ENCODE measurements at places on chromosomes 1 and 21.

- DNase-seq: no peak
Measured at GRCh38 chr1:214566158-214567104, 15.0 kb upstream of the PTPN14 start.

- no peak for DNase-seq
Measured at GRCh38 chr1:38848071-38848470, 11.5 kb downstream of the RRAGC start.

DNA sequence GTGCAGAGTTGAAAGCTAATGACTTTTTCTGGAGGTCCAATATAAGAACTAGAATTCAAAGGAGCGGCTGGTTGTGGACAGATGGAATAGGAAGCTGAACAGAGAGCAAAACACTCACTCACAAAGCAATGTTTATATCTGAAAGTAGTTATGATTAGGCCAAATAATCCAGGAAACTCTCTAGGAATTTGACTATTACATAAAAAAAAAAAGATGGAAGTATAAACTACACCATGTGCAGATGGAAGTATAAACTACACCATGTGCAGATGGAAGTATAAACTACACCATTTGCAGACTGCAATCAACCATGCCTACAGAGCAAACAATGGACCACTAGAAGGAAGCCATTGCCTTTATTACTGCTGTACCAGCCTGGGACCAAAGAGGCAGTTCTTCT lies 771.1 kb downstream of the BRINP3 start:
- no peak for DNase-seq

DNA sequence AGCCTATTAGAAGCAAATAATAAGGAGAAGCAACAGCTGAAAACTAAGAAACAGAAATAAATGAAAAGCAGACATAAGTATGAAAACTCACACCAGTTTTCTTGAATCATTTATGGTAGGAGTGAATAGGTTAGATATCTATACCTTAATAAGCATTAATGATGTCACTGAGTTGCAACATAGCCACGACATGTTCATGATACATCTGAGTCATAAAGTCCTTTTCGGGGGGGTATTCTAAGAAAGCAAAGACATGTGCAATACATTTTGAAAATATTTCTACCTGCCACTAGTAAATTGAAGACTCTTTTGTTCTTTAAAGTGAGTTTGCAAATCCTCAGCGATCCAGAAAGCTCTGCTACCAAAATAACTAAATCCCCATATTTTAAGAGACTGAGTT lies 7.2 kb downstream of the CD34 start:
- no peak for DNase-seq

DNA sequence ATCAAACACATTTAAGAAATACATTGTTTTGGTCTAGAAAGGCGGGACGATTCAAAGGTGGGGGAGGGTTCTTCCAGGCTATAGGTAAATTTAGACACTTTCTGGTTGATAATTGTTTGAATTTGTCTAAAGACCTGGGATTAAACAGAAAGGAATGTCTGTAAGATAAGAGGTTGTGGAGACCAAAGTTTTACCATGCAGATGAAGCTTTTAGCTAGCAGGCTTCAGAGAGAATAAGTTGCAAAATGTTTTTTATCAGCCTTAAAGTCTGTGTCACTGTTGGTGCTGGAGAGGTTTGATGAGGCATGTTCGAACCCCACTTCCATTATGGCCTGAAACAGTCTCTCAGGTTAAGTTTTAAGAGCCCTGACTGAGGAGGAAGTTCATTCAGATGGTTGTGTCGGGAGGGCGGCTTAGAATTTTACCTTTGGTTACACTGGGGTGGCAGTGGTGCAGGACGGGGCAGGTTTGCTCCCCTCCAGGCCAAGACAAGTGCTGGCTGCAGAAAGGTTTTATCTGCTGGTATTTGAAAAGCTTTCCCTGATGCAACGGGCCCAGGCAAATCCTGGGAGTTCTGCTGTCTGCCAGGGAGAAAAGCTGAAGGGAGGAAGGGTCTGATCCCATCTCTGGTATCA lies 16.0 kb upstream of the SLC2A5 start:
- DNase-seq: no peak

DNA sequence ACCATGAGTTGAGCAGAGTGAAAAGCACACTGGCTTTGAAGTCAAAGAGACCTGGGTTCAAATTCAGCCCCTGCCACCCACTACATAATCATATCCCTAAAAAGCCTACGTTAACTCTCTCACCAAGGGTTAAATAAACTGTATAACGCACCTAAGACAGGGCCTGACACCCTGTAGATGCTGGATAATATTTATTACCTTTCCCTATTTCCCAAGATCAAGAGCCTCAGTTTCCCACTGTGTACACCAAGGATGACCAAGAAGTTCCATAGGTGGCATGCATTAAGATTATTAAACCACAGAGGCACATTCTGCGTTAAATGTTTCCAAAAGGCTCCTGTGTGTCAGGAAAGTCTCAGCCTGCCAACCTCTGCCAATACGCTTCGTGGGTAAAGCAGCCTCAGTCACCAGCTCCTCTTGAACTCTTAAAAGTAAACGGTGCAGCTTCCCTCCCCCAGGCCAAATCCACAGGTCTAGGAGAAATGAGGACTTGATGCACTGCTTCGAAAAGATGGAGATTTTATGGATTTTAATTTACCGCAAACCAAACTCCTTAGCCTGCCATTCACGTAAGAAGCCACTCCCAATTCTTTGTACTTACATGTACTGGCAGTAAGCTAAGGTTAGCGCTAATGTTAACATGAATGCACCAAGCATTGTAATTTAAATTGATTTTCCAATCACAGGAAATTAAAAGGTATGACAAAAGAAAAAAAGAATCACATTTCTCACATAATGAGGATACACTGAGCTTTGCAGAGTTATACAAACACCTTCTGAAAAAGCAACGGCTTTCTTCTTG lies 2.6 kb downstream of the USP24 start:
- no peak for DNase-seq

- DNase-seq: no peak
Measured at GRCh38 chr1:22338071-22338765, 113.4 kb upstream of the ZBTB40 start.
